ENCODE measurements at places on chromosomes 12 and 14.

DNA sequence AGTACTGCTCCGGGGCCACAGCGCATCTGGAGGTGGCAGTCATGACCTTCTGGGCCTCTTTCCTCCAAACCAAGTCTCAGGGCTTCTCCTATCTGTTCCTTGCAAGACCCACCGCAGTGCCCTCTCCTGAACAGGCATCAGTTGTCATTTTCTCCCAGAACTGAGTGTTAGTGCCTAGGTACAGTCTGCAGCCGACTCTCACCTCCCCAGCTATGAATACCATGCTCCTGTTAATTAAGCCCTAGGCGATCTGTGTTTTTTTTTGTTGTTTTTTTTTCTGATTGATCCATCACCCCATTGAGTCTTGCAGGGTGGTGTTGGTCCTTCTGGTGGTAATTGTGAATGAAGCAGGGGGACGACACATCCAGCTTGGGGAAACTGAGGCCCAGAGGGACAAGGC lies 47.5 kb upstream of the DLK1 start:
- H3K27me3 ChIP-seq = no peaks in the 10 kb centered on the region
- DNase-seq = no peak
- H3K36me3 ChIP-seq = no peaks in the 10 kb centered on the region
- H3K4me1 ChIP-seq = no peaks in the 10 kb centered on the region

- no peak for DNase-seq
- no peak overlapping the region for H3K4me3 ChIP-seq
- H3K27ac ChIP-seq = no peak overlapping the region
- no peaks in the 10 kb centered on the region for H3K36me3 ChIP-seq
Observed at GRCh38 chr14:74846968-74847665, 28.8 kb downstream of the PROX2 start.

GRCh38 chr12:46364777-46365580 lies 7.6 kb downstream of the SLC38A2 start:
- no peaks in the 10 kb centered on the region for H3K4me1 ChIP-seq
- H3K27ac ChIP-seq = no peak overlapping the region
- H3K27me3 ChIP-seq = no peaks in the 10 kb centered on the region

DNA sequence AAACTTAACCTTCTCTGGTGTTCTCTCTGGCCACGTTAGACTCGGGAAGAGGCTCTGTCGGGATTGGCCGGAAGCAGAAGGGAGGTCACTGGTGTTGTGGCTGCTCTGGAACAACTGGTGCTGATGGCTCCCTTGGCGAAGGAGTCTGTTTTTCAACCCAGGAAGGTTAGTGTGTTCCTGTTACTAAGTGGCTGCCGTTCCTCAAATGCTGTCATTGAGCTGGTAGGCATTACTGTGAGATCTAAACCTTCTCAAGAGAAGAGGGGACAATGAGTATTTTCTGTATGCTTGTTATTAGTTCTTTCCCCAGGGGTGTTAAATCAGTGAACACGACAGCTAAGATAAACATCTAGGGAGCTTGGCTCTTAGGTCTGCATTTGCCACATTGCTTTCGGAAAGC lies 18.3 kb downstream of the POP5 start:
- DNase-seq = no peak
- H3K4me3 ChIP-seq = no peak overlapping the region
- H3K27me3 ChIP-seq = no peaks in the 10 kb centered on the region
- H3K36me3 ChIP-seq = peaks cover 26% of the 10 kb centered on the region
- H3K4me1 ChIP-seq = no peaks in the 10 kb centered on the region

- no peaks in the 10 kb centered on the region for H3K36me3 ChIP-seq
- peak within 1 kb of the TSS; percentile 55 for H3K4me3 ChIP-seq
- no peaks in the 10 kb centered on the region for H3K27me3 ChIP-seq
- H3K4me1 ChIP-seq = peaks cover 10% of the 10 kb centered on the region
Observed at GRCh38 chr12:49060237-49061156, at the start of gene KMT2D. Gene KMT2D (minus strand): TSS chr12:49060794. CDS start chr12:49055324, 5,470 bp downstream.

DNA sequence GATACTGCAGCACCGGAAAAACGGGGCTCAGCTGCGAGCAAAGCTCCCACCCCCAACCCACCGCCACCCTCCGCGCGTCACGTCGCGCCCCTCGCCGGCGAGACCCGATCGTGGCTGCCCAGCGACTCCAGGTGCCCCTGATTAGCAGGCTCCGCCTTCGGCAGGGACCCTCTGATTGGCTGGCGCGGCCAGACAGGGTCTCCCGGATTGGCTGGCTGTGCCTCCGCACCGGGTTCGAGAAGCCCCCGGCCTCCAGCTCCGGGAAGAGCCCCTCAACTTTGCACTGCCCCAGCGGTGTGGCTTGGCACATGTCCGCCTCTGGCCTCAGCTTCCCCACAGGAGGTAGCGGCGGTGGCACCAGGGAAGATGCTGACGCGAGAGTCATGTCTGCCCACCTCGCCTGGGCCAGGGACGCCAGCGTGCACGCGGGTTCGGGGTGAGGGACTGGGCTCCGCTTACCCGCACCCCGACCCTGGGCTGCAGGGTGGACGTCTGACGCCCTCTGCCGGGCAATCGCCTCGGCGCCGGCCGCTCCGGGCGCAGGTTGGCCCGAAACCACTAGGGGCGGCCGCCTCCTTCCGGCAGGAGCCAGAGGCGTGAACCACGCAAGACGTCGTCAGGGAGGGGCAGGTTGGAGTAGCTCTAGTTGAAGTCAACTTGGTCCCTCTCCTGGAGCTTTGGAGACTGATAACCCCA lies 498 bp upstream of the RHOF start:
- H3K4me1 ChIP-seq = peaks cover 17% of the 10 kb centered on the region
- H3K27me3 ChIP-seq = no peaks in the 10 kb centered on the region
- peak; percentile 95 for DNase-seq
- H3K4me3 ChIP-seq = peak overlapping the region; percentile 31
- H3K27ac ChIP-seq = no peak overlapping the region

DNA sequence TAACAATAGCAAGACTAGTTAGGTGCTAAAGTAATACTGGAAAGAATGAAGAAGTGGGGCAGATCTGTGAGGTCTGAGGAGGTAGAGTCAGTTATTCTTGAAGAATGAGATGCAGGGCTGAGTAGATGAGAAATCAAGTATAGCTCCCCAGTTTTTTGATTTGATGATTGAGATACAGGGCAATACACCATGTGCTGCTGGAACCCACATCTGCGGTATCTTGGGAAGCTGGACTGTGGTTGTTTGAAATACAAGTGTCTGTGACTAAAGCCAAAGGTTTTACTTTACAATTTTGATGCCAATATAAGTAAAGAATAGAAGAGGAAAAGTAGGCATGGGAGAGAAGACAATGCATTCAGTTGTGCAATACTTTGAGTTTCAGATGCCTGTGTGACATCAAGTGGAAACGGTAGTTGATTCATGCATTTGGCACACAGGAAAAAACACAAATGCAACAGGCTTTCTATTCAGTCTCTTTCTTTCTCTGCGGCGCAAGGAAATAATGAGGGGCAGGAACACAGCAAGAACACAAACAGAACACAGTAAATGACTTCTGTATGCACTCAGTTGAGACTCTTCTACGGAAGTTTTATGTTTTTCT lies 190.2 kb upstream of the SLC38A2 start:
- H3K36me3 ChIP-seq = no peaks in the 10 kb centered on the region
- no peak overlapping the region for H3K27ac ChIP-seq
- peak; percentile 25 for DNase-seq

- H3K27ac ChIP-seq = no peak overlapping the region
- DNase-seq = no peak
- H3K27me3 ChIP-seq = no peaks in the 10 kb centered on the region
- H3K4me3 ChIP-seq = no peak overlapping the region
Observed at GRCh38 chr12:32423559-32423958, 24.2 kb downstream of the FGD4 start.

- no peaks in the 10 kb centered on the region for H3K4me1 ChIP-seq
- no peaks in the 10 kb centered on the region for H3K27me3 ChIP-seq
- H3K36me3 ChIP-seq = no peaks in the 10 kb centered on the region
- DNase-seq = peak; percentile 76
- H3K27ac ChIP-seq = no peak overlapping the region
Observed at GRCh38 chr12:62760779-62761178, 174.2 kb downstream of the PPM1H start.

- no peak overlapping the region for H3K27ac ChIP-seq
- DNase-seq = peak; percentile 14
- H3K4me3 ChIP-seq = no peak overlapping the region
- H3K27me3 ChIP-seq = no peaks in the 10 kb centered on the region
- no peaks in the 10 kb centered on the region for H3K4me1 ChIP-seq
Observed at GRCh38 chr12:63940310-63941005, 96.0 kb downstream of the SRGAP1 start.

GRCh38 chr12:107515446-107515958 lies 170.1 kb upstream of the PWP1 start:
- no peaks in the 10 kb centered on the region for H3K27me3 ChIP-seq
- DNase-seq = peak; percentile 94
- no peaks in the 10 kb centered on the region for H3K4me1 ChIP-seq

- H3K4me1 ChIP-seq = no peaks in the 10 kb centered on the region
- no peaks in the 10 kb centered on the region for H3K36me3 ChIP-seq
- H3K27me3 ChIP-seq = no peaks in the 10 kb centered on the region
- H3K27ac ChIP-seq = no peak overlapping the region
- no peak overlapping the region for H3K4me3 ChIP-seq
Observed at GRCh38 chr12:131597333-131597732, 113.6 kb upstream of the SFSWAP start.
